ENCODE measurements at places on chromosomes 6 and 20.

DNA sequence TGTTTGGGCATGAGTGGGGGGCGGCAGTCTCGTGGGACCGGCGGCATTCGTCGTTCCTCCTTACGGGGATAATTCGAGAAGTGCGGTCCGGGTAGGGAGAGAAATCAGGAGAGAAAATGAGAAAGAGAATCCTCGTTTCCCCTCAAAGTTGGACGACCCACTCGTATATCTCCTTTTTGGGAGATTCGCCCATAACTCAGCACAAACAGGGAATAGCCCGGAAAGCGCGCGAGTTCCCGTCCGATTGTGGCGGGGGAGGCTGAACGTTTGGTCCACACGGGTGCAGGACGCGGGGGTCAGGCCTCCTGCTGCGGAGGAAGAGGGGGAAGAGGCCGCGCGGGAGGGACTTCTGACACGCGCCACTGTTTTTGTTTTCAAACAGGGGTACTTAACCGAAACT, 42.4 kb downstream of the POPDC3 start:
- no peak for DNase-seq

GRCh38 chr6:84777888-84778287, 13.5 kb upstream of the TBX18 start:
- no peak for DNase-seq

DNA sequence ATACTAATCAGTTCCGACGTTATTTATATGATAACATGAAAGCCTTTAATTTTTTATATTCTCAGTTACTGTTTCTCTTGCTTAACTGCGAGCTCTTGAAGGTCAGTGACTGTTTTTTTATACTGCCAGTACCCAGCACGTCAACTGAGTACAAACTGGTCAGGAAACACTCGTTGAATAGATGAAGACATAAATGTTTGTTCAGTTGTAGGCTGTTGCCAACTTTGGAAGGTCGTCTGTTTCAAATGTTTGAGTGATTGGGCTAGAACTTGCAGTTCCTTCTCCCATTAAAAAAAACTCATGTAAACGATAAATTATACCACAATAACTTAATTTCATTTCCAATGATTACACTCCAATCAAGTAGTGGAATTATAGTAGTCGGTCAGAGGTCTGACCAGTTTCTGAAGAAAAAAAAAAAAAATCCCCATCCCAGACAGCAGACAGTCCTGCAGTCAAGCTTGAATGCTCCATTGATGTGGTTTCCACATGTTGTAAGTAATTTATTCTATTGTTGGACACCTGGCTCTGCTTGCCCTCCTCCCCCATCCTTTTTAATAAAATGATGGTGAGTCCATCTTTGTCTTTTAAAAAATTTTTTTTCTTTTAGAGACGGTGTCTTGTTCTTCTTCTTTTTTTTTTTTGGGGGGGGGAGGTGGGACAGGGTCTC, 81.1 kb downstream of the SASH1 start:
- no peak for DNase-seq

DNA sequence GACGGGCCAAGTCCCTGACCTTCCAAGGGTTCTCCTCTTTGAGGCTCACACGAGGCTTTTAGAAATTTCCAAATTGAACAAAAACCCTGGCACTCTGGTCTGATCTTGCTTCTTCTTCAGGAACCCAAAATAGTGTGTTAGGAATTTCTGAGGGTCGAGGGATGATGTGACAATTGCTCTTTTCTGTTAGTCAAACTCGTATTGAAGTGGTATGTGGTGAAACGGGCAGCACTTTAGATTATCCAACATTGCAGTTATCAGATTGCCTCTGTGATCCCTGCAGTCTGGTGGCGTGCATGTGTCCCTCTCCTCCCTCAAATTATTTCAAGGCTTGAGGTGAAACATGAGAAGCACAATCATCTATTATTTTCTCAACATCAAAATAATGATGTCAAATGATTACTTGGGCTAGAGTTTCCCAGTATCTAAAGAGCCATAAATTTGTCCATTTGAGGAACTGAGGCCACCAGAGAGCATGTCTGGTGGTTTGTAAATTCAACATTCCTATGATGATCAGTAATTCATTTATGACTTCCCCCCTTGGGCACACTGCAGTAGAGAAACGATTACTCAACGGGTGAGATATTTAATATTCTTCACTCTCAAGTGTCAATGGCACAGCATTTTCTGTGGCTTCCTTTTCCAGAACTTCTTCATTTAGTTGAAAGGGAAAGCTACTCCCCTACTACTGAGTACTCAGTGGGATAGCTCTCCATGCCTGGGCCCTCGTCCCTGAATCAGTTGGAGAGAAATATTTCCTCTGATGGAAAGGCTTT, 308.6 kb upstream of the MAP3K7 start:
- DNase-seq: no peak

DNA sequence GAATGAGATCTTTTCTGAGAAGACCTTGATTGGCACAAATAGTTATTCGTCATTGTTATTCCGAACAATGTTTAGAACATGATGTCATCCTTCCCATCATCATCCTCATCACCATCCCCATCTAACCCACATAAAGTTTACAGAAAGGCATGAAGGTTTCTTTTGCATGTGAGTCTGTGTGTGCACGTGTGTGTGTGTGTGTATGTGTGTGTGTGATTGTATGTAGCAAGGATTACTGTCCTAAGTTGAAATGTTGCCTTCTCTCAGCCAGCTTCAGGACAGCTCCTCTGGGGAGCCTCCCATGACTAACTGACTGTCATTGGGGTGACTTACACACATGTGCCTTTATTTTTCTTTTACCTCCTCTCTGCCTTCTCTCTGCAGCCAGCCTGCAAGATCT, 113.5 kb downstream of the SLC22A3 start:
- DNase-seq: no peak

- no peak for DNase-seq
These were observed 52.4 kb upstream of the EDN3 start for GRCh38 chr20:59247731-59248684.

DNA sequence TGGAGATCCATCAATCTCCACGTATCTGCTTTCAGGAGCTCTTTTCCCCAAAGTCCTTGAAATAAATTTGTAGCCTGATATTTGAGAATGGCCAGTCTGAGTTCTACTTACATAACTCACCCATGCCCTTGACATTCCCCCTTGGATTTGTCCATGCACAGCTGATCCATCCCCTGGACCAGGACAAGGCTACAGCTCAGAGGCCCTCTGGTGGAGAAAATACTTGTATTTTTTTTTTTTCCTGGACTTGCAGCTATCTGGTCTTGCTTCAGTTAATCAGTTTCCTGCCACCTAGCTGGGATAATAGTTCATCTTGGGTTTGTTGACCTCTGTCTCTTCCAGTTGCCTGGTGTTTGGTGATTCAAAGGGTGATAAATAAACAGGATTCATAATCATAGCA, 467.6 kb downstream of the DHX35 start:
- no peak for DNase-seq

DNA sequence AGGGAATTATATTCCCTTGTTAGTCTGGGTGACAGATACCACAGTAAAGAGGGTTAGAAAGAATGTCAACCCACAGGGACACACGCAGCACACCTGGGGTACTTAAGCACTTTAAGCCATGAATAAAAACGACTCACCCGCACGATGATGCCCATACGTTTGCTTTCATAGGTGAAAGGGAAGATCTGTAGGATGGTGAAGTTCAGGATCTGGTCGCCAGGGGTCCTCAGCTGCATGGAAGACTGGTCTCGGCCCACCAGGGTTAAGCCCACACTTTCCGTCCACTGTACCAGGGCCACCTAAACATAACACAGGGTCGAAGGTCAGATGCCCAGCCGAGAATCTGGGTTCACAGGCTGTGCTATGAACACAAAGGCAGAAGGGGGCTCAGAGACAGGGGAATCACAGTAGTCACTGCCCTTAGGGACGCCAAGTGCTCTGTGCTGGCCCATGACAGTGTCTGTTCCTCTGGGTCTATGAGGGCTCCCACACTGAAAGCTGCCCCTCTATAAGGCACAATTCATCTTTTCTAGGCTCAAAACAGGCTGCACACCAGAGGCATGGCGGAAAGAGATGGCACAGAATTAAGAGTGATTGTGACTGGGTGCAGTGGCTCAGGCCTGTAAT, 96.8 kb upstream of the NFATC2 start:
- no peak for DNase-seq

DNA sequence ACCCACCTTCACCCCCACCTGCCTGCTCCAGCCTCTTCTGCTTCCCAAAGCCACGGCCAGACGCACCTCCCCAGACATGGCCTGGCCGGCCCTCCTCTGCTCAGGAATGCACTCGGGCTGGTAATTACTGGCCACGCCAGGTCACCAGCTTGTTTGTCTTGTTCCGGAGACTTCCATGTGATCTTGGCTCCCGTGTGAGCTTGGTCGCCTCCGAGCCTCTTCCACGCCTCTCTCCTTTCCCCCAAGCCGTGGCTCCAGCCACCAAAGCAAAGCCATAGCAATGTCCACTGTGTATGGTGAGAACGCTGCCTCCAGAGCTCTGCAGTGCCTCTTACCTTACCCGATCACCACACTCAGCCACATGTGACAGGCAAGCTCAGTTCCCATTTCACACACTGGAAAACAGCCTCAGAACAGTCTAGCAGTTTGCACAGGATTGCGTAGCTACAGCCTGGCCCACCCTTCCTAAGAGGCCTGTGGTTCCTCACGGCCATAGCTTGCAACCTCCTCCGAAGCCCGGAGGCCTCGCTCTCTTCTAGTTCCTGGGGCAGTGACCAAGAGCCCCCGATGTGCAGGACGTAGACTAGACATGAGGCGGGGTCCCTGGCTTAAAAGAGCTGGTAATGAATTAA, 48.1 kb upstream of the AFDN start:
- no peak for DNase-seq

GRCh38 chr6:53042112-53042511, 23.1 kb upstream of the FBXO9 start:
- no peak for DNase-seq

DNA sequence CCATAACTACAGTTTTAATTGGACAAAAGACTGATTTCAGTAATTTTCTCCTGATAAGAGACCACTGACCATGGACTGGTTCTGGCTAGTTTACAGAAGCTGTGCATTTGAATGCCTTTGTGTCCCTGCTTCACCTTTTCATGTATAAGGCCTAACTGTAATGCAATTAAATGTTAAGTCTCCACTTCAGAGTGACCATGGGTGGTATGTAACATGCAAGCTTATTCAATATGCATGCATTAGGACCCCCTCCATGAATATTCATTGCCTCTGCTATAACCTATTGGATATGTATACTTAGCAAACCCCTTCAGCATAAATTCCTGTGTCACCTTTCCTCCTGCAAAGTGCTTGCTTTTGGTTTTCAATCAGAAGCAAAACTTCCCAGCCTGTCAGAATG, 2.2 kb downstream of the UBD start:
- DNase-seq: no peak

DNA sequence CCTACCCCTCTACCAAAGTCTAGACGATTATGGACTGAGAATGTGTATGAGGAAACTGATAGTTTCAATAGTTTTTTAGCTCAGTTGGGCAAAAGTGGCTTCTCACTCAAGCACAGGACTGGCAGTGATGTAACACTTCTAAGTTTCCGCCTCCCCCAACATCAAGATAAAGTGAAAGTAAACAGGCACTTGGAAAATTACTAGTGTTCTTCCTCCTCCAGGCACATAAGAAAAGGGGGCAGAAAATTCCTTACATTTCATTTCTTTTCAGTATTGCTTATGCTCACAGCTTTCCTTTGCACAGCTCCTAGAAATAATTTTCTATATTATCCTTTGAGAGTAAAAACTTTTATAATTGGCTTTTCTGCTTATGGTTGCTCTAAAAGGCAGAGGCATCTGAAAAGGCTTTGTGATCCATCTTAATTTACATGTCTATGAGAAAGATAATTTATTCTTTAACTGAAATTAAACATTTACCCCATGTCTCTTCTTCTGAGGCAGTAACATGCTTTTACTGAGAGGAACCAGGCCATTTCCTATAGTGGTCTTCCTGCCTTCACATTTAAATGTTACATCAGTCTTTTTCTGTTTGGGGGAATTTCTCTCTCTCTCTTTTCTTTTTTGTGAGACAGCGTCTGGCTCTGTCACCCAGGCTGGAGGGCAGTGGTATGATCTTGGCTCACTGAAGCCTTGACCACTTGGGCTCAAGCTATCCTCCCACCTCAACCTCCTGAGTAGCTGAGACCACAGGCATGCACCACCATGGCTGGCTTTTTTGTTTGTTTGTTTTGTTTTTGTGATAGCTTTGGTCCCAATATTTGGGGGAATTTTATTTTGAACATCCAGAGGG, 65.0 kb upstream of the EEF1A1 start:
- DNase-seq: peak; percentile 7

GRCh38 chr6:193180-193579, 99.1 kb upstream of the DUSP22 start:
- DNase-seq: no peak

- DNase-seq: no peak
These were observed 394.7 kb upstream of the SULF2 start for GRCh38 chr20:48180024-48180423.

DNA sequence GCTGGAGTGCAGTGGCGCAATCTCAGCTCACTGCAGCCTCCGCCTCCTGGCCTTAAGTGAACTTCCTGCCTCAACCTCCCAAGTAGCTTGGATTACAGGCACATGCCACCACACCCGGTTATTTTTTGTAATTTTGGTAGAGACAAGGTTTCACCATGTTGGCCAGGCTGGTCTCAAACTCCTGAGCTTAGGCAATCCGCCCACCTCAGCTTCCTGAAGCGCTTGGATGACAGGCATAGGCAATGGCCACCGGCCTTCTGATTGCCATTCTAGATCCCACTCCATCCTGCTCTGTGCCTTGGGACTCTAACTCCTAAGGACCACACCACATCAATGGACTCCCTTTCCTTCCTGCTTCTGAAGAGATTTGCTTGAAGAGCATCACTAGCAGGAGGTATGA, 60.6 kb downstream of the SEL1L2 start:
- no peak for DNase-seq

GRCh38 chr6:7106215-7106751, 1.5 kb upstream of the RREB1 start:
- DNase-seq: no peak

DNA sequence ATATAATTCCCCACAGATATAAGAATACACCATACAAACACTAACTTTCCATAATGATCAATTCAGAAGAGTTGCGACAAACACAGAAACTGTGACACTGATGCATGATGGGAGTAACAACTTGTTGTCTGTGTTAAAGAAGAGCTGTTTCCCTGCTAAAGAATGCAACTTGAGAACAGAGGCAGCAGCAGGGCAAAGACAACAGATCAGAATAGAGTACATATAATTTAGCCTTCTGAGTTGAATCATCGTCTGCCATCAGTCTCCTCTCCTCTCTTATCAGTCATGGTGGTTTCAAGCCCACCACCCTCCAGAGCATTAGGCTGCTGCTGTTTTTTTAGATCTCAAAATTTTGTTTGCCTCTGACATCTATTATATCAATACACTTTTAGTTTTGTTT, 280.4 kb downstream of the UBE3D start:
- DNase-seq: no peak

- no peak for DNase-seq
These were observed 3.1 kb downstream of the TRAPPC3L start for GRCh38 chr6:116542426-116542825.

DNA sequence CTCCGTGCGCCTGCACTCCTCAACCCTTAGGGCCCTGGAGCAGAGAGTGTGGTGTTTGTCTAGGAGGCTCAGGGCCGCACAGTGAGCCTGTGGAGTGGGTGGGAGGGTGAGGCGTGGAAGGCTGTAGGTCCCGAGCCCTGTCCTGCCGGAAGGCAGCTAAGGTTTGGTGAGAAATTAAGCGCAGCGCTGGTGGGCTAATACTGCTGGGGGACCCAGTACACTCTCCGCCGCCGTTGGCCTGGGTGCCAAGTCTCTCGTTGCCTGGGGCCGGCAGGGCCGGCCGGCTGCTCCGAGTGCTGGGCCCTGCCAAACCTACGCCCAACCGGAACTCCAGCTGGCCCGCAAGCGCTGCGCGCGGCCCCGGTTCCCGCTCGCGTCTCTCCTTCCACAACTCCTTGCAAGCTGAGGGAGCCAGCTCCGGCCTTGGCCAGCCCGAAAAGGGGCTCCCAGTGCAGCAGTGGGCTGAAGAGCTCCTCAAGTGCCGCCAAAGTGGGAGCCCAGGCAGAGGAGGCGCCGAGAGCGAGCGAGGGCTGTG, 40.4 kb upstream of the MCUR1 start:
- no peak for DNase-seq

Data from stimulated activated CD4-positive, alpha-beta T cell treated with anti-CD3 and anti-CD28 coated beads, Interleukin-1b, Interleukin-23, amount 100 ng/mL, for 1 hour (primary cell).